Fibroblast of gingiva (primary cell): ENCODE measurements at places on chromosomes 6 and 20.

DNA sequence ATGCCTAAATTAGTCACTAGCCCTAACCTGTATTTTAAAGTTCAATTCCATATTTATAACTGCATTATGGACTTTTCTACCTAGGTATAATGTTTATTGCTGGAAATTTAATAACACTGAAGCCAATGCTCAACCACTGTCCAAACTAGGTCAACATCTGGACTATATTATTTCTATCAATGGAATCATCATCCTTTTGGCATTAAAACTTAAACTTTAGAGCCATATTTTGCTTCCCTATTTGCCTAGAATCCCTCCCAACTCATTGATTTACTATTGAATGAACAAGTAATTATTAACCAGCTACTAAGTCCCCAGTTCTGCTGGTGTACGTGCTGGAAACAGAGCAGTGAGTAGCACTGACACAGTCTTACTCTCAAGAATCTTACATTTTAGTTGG, 291.7 kb upstream of the SPTLC3 start:
- DNase-seq, result no peak

DNA sequence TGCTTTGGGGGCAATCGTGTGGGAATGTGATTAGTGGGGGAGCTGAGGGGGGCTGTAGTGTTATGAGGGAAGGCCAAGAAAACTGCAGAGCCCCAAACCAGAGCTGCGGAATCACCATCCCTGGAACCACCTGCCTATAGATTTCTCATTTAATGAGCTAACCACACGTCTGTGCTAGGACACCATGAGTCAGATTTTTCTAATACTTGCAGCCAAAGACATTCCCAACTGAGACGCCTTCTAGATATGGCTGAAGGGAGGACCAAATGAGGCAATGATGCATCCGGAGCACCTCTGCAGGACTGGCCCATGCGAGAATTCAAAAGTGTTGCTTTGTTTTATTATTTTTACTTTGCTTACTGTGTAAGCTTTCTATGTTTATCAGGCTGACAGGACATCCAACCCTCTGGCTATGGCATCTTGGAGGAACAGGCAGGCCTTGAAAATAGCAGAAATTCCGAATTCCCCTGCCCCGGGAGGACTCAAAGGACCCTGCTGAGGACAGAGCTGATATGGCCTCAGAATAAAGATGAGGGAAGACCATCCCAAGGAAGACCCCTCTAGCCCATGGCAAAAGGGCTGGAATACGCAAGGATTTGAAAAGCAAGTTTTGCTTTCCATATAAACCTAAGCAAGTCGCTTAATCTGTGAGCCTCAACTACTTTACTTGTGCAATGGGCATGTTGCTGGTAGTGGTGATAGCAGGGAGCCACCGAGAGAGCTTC, 3.1 kb upstream of the PTGIS start:
- no peak for DNase-seq

- no peak for DNase-seq
These were observed 52.0 kb downstream of the JPH2 start for GRCh38 chr20:44135012-44135412.

DNA sequence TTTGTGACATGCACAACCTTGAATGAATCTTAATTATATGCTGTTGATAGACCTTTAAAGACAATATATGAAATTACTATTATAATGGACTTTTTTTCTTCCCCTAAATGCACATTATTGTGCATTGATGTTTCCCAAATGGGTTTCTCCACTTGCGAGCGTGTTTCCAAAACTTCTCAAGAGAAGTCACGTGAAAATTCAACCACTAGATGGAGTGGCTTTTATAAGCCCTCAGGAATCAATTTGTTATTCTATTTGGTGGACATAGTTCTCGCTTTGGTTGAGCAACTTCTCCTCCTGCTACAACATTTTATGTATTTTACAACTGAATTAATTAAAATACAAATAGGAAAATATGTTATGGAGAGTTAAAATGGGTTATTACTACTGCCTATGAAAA, 9.0 kb downstream of the CNR1 start:
- DNase-seq, result no peak

DNA sequence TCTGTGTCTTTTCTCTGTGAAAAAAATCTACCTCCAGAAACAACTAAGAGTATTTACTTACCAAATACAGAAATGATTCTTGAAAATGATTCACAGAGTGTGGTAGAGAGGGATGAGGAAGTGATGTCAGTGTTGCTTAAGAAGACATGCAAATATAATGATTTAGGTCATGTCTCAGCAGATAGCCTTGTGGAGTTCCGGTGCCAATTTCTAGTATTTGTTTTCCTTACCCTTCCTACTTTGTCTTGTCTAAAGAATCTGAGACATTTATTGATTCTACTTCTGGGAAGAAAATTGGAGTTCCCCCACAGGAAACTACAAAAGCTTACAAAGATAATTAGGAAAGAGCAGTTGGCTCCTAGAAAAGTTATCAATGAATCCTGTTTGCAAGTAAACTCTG, 68.8 kb downstream of the GJA1 start:
- peak; percentile 78 for DNase-seq

- no peak for DNase-seq
These were observed 31.9 kb upstream of the ZBTB24 start for GRCh38 chr6:109514946-109515345.
